ENCODE measurements at places on chromosomes 13 and 19.

DNA sequence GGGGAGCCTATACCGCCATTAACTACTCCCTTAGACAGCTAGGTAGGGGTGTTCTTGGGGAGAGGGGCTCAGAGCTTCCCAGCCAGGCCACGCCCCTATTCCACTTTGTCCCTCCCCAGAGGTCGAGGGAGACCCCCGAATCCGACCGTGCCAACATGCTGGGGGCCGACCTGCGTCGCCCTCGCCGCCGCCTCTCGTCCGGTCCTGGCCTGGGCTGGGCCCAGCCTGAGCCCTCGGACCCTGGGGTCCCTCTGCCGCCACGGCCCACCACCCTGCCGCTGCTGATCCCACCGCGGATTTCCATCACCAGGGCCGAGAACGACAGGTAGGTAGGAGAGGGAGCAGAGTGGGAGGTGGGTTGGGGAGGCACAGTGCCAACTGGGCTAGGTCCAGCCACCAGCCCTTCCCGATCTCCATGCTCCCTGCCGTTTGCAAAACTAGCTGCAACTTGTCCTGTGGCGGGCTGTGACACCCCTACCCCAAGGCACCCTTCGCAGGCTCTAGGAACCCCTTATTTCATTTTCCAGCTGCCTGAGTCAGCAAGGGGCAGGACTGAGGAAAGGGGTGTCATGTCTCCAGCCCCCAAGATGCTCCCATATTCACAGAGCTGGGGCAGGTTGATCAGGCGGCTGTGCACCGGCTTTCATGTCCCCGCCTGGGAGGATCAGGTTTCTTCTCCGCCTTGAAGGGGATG is 2.6 kb upstream of the PDE4A start:
- DNase-seq: no peak

DNA sequence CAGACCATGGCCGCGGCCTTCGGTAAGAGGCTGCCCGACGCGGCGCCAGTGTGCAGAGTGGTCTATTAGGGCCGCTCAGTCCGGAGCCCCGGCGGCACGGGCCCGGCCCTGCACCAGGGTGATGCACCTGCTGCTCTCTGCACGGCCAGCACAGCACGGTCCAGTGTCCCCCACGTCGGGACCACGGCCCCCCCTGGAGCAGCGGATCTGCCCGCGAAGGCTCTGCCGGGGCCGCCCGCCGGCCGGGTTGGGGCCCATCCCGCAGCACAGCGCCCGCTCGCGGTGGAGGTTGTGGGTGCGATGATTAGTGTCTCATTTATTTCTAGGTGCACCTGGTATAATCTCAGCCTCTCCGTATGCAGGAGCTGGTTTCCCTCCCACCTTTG is 7.9 kb downstream of the PTBP1 start:
- DNase-seq: no peak

DNA sequence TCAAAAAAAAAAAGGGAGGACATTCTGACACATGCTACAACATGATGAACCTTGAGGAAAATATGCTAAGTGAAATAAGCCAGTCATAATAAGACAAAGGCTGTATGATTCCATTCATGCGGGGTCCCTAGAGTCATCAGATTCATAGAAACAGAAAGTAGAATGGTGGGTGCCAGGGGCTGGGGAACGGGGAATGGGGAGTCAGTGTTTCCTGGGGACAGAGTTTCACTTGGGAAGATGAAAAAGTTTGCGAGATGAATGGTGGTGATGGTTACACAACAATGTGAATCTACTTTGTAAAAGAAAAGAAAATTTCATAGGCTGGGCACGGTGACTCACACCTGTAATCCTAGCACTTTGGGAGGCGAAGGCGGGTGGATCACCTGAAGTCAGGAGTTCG is 6.1 kb upstream of the CLEC4G start:
- DNase-seq: peak; percentile 49

DNA sequence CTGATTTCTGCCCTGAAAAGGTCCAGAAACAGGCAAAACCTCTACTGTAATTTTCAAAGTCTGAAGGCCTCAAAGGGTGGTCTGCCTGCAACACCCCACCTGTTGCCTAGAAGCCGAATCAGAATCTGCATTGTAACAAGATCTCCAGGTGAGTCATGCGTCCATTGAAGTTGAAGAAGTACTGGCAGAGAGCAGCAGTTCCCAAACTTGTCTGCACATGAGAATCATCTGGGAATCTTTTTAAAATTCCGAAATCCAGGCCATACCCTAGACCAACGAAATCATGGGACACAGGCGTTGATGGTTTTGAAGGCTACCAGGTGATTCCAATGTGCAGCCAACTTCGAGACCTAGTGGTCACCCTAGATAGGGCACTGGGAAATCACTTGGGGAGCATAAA is 16.0 kb upstream of the CLN5 start:
- DNase-seq: no peak

DNA sequence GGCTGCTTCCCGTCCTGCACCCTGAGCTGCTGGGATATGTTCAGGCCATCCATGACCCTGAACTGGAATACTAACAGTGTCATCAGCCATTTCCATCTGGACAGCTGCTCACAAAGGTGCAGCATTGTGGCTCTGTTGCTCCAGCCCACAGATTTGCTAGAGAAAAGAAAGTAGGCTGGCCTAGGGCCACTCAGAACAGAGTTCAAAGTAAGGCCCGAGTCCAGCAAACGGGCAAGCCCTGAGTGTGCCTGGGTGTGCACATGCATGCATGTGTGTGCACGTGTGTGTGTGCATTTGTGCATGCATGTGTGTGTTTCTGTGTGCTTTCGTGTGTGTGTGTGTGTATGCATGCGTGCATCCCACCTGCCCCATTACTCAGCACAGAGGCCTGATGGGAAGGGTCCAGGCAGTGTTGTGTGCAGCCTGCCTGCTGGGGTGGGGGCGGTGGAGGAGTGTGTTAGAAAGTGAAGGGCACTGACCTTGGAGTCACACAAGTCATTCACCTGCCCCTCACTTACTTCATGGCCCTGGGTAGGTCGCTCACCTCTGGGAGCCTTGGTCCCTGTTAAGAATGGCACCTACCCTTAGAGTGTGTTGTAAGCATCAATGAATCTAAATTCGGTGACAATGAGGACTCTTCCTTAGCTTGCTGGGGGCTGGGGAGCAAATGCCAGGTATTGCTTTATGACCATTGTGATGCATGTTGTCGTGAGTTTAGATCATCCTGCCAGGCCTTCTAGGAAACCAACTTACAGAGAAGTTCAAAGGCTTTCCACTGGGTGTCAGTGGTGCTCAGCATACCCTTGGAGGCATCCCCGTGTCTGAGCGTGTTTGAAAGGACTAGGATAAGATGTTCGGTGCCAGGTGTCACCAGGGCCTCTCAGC is 53.2 kb downstream of the GPR12 start:
- DNase-seq: no peak

GRCh38 chr13:46320406-46320805 is 66.6 kb downstream of the RUBCNL start:
- no peak for DNase-seq

DNA sequence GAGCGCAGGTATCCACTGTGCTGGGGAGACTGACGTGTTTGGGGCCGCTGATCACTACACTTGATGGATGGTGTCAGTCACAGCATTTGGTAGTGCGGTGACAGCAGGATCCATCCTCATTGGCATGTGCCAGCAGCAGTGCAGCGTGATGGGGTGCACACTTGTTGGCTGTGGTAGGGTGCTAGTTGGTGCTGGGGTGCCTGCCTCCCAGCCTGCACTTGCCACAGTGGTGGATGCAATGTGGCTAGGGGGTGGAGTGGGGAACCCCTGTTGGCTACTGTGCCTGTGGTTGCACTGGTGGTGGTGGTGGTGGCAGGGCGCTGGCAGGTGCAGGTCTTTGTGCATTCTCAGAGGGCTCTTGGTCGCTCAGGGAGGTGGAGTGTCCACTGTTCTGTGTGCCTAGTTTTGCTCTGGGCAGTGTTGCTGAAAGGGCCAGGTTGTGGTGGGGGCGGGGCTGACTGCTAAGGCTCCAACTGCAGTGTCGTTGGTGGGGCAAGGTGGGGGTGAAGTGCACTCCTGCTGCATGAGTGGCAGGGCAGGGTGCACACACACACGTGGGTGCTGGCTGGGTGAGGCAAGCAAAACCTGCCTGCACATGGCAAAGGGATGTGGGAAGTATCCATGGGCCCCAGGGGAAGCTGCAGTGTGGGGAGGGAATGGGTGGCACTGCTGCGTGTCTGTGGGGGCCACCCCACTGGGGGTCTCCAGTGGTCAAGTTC is 84.8 kb downstream of the ZMYM2 start:
- no peak for DNase-seq

All from stimulated activated CD4-positive, alpha-beta T cell treated with anti-CD3 and anti-CD28 coated beads, Interleukin-1b, Interleukin-23, amount 100 ng/mL, for 24 hours (primary cell).